ENCODE measurements at places on chromosomes 2 and 18.

DNA sequence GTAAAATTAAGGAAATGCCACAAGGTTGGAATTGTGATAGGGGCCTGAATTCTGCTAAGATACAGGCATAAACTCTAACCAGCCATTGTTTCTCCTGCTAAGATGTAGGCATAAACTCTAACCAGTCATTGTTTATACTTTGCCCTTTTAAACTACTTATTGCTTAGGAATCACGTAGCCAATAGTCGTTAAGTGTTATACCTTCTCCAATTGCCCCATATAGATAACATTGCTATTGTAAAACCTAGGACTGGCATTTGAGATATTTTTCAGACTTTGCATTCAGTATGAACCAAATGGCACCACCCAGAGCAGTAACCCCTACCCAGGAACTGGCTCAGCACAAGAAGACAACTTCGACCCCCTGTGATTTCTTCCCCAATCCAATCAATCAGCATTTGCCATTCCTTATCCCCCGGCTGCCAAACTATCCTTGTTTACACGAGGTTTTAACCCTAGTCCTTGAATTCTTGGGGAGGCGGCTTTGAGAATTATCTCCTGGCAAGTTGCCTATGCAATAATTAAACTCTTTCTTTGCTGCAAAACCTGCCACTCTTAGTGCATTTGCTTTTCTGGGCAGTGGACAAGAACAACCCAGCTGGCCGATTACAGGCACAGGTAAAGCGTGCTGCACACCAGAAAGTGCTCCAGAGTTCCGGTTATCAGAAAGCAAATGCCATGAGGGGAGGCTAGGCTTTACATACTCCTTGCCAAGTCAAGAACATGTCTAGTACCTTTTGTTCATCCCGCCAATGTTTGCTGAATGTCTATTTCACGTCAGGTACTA lies 167.6 kb downstream of the LAMA1 start:
- no peak for DNase-seq

DNA sequence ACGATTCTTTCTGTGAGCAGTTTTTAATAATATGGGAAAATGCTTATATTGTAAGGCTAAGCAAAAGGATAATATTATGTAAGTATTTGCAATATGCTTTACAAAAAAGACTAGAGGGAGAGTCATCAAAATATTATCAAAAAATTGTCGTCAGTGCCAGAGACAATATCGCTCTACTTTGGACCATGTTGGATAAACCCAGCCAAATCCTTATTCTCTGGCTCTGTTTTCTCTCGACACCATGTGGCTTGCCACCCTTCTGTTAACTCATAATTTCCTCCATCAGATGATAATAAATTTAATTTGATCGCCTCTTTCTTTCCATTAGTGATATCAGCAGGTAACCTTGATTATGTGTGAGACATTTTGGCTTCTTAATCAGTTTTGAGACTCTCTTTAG lies 129.9 kb downstream of the CDC42EP3 start:
- DNase-seq = no peak

DNA sequence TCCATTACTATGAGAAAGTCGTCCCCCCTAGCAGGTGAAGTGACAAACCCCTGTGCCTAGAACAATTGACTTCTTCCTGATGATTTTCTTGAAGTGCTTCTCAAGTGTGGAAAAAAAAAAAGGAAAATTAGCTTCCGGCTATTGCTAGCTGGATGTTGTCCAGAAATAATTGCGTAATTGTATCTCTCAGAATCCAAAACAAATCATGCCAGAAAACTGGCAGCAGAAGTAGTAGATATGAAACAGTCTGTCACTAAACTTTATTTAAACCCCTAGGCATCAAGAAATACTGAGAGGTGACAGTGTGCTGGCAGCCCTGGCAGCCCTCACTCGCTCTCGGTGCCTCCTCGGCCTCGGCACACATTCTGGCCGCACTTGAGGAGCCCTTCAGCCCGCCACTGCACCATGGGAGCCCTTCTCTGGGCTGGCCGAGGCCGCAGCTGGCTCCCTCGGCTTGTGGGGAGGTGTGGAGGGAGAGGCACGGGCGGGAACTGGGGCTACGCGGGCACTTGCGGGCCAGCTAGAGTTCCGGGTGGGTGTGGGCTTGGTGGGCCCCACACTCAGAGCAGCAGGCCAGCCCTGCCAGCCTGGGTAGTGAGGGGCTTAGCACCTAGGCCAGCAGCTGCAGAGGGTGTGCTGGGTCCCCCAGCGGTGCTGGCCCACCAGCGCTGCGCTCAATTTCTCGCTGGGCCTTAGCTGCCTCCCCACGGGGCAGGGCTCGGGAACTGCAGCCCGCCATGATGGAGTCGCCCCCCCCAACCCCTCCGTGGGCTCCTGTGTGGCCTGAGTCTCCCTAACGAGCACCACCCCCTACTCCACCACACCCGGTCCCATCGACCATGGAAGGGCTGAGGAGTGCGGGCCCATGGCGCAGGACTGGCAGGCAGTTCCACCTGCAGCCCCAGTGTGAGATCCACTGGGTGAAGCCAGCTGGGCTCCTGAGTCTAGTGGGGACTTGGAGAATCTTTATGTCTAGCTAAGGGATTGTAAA lies 80.5 kb upstream of the ABCA12 start:
- no peak for DNase-seq

DNA sequence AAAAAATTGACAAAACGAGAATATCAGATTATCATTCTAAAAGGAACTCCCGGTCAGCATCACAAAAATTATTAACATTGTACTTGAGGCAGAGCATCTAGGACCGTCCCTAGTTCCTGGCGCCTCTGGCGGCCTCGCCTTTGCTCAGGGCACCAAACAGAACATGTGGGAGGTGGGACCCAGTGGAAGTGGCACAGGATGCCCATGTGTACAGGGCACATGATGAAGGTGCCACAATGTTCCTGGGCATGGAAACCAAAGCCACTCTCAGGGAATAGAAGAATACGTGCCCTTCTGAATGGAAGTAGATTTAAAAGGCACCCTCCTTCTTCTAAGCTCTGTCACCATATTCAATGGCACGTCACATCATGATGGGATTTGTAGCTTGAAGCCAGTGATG lies 30.1 kb upstream of the MARCO start:
- no peak for DNase-seq

GRCh38 chr18:32588191-32588590 lies 117.5 kb upstream of the GAREM1 start:
- DNase-seq = no peak

DNA sequence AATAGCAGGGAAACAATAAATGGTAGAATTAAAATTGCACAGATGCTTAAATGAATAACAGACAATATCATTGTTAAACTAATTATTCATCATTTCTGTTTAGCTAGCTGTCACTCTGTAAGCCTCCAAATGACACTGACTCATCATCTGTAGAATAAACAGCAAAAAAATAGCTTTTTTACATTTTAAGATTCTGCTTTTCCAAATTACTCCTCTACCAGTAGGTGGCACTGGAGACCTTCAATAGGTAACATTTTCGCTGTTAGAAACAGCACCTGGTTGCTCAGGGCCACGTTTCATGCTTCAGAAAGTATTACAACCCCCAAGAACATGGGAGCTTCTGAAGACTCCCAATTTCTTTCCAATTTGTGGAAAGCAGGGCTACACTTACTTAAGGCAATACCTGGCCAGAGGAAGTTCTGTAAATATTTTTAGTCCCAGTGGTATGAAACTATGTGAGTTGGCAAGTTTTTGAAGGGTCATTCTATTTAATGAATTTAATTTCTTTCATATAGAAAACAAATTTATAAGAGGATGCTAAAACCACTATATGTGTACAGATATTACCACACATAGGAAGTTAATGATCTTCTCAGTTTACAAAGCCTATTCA lies 45.4 kb downstream of the TTN start:
- peak; percentile 44 for DNase-seq

DNA sequence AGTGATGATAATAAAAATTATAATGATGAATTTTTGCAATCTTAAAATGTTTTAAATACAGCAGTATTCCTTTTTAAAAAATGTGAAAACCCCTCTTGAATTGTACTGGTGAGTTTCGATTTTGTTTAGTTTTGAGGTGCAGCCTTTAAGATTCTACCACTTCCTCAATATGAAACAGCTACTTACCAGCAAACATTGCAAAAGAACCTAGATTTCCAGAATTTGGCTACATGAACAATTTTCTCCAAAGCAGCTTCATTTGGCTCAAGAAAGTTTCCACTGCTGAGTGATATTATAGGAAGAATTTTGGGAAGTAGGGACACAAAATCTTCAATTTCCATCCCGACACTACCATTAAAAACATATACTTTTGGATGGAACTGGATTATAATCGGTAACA lies 12.0 kb downstream of the TCF4 start:
- DNase-seq = no peak

GRCh38 chr2:120735746-120736170 lies at the start of gene GLI2:
TSS of gene GLI2 (plus strand) at chr2:120735868. CDS start at chr2:120797321, 61,453 bp downstream.
- peak; percentile 57 for DNase-seq

- DNase-seq = no peak
Measured at GRCh38 chr2:66903183-66903582, 468.3 kb downstream of the MEIS1 start.

- no peak for DNase-seq
Measured at GRCh38 chr2:20313659-20314058, 37.0 kb downstream of the PUM2 start.

DNA sequence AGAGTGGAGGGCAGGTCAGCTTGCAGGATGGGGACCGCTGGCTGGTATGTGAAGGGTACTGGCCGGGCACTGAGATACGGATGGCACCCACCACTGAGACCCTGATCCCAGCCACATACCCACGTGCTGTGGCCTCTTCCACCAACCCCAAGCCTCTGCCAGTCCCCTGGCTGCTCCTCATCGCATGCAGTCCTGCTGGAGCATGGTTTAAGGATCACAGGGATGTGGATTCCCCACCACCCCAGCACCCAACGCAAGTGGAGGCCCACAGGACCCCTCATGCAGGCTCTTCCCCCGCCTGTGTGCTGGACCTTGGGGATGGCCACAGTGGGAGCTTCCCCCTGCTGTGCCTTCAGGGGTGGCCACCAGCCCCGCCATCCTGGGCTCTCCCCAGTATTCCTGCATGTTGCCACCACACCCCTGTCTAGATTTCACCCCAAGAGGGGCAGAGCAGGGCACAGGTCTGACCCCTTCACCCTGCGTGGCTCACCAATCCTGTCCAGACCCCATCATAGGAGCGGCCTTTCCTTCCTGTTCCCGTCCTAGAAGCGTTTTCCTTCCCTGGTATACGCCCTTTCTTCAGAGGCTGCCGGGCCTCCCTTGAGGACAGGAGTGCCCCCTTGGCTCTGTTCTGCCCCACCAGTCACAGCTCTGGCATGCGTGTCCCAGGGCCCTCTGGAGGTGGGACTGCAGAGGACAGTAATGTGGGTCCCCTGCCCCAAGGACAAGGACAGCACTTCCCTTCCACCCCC lies 18.3 kb downstream of the MLPH start:
- DNase-seq = no peak

DNA sequence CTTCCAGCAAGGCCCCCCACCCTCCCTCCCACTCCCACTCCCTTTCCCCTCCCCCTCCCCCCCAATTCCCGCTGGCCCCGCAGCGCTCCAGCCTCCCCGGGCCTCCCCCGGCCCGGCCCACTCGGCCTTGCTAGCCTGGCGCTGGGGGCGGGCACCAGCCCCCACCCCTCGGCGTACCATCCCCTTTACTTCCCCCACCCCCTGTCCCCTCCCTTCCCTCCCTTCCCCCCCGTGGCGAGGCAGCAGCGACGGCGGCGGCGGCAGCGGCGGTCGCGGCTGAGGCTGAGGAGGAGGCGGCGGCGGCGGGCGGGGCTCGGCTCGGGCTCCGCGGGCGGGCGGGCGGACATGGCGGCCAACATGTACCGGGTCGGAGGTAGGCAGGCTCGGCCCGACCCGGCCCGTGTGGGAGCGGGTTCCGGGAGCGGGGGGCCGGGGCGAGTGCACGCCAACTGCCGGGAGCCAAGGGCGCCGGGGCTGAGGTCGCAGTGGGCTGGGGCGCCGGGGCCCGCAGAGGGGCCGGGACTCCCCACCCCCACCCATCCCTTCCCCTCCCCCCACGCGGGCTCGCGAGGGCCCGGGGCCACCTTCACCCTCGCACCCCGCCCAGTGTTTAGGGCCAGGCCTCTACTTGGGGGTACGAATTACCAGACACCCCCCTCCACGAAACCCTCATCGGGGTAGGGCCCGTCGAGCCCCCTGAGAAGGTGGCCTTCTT lies at the start of gene MTA3:
Gene MTA3, plus strand, starts transcription at position 232 of the 715 bp plus-strand sequence. Its CDS starts 114 bp downstream, at position 346.
- peak; percentile 69 for DNase-seq

DNA sequence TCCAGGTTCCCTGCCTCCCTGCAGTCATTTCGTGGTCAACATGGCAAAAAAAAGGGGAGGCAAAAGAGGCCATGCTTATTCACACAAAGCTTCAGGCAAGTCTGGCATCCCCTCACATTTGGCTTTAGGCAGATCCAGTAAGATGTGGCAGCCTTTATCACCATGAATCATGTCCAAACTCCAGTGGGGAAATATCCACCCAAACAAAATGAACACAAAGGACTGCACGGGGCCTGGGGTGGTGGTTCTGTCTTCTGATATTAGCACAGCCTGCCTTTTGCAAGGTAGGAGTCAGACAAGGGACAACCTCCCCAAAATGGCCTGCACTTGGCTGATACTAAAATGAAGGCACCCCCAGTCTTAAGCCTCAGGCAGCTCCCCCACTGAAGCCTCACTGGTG lies 129.9 kb downstream of the ZBTB7C start:
- no peak for DNase-seq

GRCh38 chr18:71485611-71486010 lies 1058.5 kb downstream of the CBLN2 start:
- DNase-seq = no peak

DNA sequence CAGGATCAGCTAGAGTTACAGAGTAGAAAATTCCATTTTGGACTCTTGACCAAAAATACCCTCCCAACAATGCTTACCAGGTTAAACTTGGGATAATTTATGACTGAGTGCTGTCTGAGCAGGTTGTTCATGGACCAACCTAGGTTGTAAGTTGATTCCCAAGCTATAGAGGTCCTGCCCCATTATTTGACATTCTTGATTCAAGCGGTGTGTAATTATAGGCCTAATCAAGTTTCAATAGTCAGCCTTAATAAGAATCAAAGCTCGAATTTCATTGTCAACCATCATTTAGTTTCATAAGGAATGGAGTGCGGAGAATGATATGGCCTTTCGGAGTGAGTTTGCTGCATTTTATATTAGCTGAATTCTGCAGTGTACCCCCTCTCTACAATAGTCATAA lies 152.8 kb upstream of the FIGN start:
- DNase-seq = no peak
